D341Med (cell line): ENCODE measurements at places on chromosomes 6 and 20.
A peak's percentile ranks its signal among the peaks of the same experiment; 100 is the strongest.

- no peak for DNase-seq
Measured at GRCh38 chr20:9301129-9302090, 213.0 kb upstream of the LAMP5 start.

DNA sequence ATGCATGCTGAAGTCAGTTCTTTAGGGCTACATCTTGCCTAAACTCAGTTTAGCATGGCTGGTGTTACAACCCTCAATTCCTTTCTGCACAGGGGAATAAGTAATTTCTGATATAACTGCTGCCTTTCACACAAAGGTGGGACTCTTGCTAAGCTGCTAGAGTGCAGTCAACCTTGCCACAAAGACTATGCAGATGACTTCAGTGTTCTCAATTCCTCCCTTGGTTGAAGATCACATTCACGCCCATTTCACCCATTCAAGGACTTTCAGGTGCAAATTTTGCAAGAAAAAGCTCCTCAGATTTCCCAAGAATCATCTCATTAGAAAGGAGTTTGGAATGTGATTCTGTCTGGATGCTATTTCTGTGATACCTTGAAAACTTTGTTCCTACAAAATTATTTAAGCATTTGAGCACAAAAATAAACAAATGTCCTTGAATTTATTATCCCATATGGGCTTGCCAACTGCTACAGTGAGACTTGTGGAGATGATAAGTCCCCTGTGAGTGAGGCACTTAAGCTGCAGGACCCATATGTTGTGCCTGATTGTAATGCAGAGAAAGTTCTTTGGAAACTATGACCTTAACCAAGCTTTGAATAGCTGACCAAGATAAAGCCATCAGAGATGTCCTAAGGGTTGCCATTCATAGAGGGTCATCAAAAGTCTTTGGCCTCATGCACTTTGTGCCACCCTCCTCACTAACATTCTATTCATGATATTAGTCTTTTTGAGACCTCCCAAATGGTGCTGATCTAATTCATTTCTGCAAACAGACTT lies 111.8 kb downstream of the PLCB4 start:
- no peak for DNase-seq

DNA sequence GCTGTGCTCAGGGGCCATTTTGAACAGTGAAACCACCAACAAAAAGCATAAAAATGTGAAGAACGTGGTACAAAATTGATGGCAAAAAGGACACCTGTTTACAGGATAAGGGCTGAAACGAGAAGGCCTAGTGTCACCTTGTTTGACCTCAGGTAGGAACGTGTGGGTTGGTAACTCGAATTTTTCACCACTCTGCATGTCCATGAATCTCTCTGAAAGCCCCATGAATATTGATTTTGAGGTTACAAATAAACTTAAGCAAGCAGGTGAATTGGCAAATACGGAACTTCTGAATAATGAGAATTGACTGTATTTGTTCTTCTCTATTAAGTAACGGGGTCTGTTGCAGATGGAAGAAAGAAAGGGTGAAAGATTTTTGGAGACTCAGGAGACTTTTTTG lies 59.6 kb upstream of the EDN1 start:
- no peak for DNase-seq

- DNase-seq: no peak
Measured at GRCh38 chr6:3373597-3374203, 83.2 kb downstream of the SLC22A23 start.

- DNase-seq: no peak
Measured at GRCh38 chr6:43468748-43469681, 8.4 kb upstream of the TJAP1 start.

DNA sequence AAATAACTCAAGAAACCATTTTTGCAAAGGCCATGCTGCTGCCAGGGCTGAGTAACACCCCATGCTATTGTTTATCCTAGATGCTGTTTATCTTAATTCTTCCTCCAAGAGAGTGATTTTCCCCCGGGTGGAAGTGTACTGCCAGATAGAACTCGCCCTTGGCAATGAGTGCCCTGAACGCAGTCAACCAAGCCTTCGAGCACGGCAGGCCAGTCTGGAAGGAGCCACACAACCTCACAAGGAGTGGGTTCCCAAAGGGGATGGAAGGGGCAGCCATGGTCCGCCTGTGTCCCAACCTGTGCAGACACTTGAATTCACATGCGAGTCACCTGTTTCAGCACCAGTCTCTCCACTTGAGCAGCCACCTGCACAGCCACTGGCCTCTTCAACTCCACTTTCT lies 31.9 kb downstream of the PNPLA1 start:
- no peak for DNase-seq

DNA sequence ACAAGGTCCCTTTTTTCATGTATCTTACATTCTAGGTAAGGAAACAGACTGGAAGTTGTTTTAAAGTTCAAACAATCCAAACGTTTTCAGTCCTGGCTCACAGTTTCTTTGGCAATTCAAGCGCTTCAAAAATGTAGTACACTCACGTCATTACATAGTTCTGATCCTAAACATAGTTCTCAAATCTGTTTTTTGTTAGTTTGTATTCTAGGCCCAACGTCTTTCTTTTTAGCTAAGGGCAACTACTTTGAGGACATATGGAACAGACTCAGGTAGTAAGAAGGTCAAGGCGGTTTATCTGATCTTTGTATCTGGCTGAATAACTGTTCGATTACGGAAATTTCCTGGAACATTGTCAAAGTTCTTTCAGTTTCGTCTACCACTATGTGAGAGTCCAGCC lies 36.9 kb upstream of the PLCB4 start:
- no peak for DNase-seq

DNA sequence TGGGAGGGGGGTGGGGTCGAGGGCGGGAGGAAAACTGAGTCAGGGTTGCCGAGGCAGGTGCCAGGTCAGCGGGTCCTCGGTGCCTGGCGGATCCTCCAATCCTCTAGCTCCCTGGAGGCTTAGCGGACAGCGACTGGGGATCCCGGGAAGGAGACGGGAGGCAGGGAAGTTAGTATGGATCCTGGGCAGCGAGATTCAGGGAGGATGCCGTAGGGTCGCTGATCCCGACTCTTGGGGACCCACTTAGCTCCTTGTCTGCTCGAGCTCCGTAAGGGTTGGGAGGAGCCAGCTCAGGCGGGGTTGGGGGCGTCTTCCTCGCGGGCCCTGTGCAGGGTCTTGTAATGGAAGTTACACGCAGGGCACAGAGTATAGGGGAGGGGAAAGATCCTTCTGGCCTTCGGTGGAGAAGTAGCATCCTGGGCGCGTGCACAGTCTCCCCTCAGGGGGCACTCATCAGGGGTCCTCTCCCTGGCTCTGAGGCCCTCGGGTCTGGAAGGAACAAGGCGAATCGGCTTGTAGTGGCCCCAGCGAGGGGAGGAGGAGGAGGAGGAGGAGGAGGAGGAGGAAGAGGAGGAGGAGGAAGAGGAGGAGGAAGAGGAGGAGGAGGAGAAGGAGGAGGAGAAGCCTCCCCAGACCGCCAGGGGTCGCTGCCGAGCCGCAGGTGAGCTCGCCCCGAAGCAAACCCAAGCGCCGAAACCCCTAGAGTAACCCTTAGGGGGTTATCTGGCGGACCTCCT lies 6.4 kb upstream of the SLC12A5 start:
- peak; percentile 81 for DNase-seq

DNA sequence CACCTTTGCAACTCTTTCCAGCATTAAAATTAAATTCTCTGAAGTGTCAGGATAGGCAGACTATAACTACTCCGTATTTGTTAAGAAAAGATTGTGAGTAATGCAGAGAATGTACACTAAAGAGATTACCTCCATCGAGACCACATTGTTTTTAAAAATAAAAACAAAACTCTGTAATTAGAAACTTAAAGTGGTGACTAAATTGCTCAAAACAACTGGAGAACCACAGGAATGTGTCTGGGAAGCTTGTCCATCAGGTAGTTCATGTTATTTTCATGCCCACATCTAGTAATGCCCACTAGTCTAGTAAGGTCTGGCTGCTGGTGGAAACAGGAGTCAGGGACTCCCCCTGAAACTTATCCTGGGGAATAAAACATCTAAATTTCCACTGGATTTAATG lies 103.0 kb upstream of the FOXQ1 start:
- no peak for DNase-seq
